ENCODE measurements at places on chromosomes 2 and 18.

GRCh38 chr2:99181624-99182000 lies 628 bp downstream of the MRPL30 start:
- DNase-seq, result no peak

GRCh38 chr2:12320991-12321641 lies 395.6 kb upstream of the TRIB2 start:
- no peak for DNase-seq

GRCh38 chr2:223944166-223944702 lies 901 bp downstream of the WDFY1 start:
- peak; percentile 74 for DNase-seq

GRCh38 chr2:71151620-71152019 lies 21.2 kb downstream of the MPHOSPH10 start:
- no peak for DNase-seq

DNA sequence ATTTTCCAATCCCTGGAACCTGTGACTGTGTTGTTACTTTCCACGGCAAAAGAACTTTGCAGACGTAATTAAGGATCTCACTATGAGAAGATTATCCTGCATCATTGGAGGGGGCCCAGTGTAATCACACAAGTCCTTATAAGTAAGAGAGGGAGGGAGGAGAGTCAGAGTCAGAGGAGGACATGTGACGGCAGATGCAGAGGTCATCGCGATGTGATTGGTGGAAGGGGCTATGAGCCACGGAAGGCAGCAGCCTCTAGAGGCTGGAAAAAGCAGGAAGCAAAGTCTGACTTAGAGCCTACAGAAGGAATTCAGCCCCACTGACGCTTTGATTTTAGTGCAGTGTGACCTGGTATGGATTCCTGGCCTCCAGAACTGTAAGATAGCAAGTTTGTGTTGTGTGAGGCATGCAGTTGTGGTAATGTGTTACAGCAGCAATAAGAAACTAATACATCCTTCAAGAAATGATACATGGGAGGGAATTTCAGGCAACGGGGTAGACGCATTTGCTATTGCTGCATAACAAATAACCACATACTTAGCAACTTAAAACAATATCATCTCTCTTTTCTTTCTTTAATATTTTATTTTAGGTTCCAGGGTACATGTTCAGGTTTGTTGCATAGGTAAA lies 112.7 kb upstream of the SERPINE2 start:
- no peak for DNase-seq

Data from activated CD8-positive, alpha-beta memory T cell treated with anti-CD3 and anti-CD28 coated beads for 24 hours (primary cell).